ENCODE measurements at places on chromosomes 2 and 18. TPM values are rescaled to one million over a fixed set of nuclear protein-coding genes. Genes with fewer than 3 reads are reported as not detected.

Gene ERBB4
- total RNA-seq, result not detected

Gene PIEZO2
- not detected for total RNA-seq

- H3K27me3 ChIP-seq, result no peaks in the 10 kb centered on the region
- DNase-seq, result no peak
- H3K4me1 ChIP-seq, result peaks cover 11% of the 10 kb centered on the region
Measured at GRCh38 chr2:149002891-149003740, 35.4 kb upstream of the LYPD6B start.

- H3K4me1 ChIP-seq, result peaks cover 11% of the 10 kb centered on the region
- no peak overlapping the region for H3K4me3 ChIP-seq
- DNase-seq, result no peak
- no peaks in the 10 kb centered on the region for H3K36me3 ChIP-seq
- peaks cover 8% of the 10 kb centered on the region for H3K27me3 ChIP-seq
Measured at GRCh38 chr18:289026-289425, 21.2 kb upstream of the THOC1 start.

GRCh38 chr2:34001557-34001956, 402.5 kb upstream of the FAM98A start:
- no peak for DNase-seq
- H3K36me3 ChIP-seq, result no peaks in the 10 kb centered on the region
- H3K27me3 ChIP-seq, result no peaks in the 10 kb centered on the region
- H3K27ac ChIP-seq, result no peak overlapping the region

- H3K27ac ChIP-seq, result no peak overlapping the region
- no peak for DNase-seq
- H3K4me1 ChIP-seq, result peaks cover 3% of the 10 kb centered on the region
- H3K27me3 ChIP-seq, result no peaks in the 10 kb centered on the region
- no peak overlapping the region for H3K4me3 ChIP-seq
Measured at GRCh38 chr2:241692448-241692847, 5.8 kb upstream of the DTYMK start.

- H3K36me3 ChIP-seq, result peaks cover 41% of the 10 kb centered on the region
- H3K27ac ChIP-seq, result no peak overlapping the region
- H3K27me3 ChIP-seq, result no peaks in the 10 kb centered on the region
- no peak for DNase-seq
- no peak overlapping the region for H3K4me3 ChIP-seq
- peaks cover 40% of the 10 kb centered on the region for H3K4me1 ChIP-seq
Measured at GRCh38 chr2:240618776-240619175, 6.5 kb upstream of the GPR35 start.

- no peak overlapping the region for H3K4me3 ChIP-seq
- no peaks in the 10 kb centered on the region for H3K36me3 ChIP-seq
- H3K27me3 ChIP-seq, result no peaks in the 10 kb centered on the region
- H3K4me1 ChIP-seq, result no peaks in the 10 kb centered on the region
Measured at GRCh38 chr2:81872006-81872405, 1567.5 kb upstream of the LRRTM1 start.

DNA sequence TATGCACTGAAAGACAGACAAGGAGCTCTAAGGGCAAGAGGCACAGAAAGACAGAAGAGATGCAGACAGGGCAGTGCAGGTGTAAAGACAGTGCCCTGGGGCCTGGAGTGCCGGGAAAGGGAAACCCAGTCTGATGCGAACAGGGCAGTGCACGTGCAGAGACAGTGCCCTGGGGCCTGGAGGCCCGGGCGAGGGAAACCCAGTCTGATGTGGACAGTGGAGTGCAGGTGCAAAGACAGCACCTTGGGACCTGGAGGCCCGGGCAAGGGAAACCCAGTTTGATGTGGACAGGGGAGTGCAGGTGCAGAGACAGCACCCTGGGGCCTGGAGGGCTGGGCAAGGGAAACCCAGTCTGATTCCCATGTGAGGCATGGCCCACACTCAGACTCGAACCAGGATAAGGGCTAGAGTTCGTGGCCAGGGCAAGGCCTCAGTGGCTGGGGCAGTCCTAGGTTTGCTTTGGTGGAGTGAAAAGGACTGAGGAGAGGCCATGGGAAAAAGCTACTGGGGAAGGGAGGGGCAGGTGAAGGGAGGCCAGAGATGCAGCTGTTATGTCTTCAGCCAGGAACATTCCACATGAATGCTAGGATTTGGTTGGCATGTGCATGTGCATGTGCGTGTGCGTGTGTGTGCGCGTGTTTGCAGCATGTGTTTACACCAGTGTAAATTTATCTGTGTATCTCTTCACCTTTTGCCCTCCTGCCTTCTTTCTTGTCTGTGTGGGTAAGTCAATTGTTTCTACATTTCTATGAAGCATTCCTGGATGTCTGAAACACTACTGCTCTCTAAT, 39.1 kb upstream of the DNMT3A start:
- H3K27me3 ChIP-seq, result no peaks in the 10 kb centered on the region
- H3K4me3 ChIP-seq, result no peak overlapping the region
- no peak for DNase-seq
- peaks cover 32% of the 10 kb centered on the region for H3K4me1 ChIP-seq

Gene RTKN
- total RNA-seq, result 3.9 TPM

DNA sequence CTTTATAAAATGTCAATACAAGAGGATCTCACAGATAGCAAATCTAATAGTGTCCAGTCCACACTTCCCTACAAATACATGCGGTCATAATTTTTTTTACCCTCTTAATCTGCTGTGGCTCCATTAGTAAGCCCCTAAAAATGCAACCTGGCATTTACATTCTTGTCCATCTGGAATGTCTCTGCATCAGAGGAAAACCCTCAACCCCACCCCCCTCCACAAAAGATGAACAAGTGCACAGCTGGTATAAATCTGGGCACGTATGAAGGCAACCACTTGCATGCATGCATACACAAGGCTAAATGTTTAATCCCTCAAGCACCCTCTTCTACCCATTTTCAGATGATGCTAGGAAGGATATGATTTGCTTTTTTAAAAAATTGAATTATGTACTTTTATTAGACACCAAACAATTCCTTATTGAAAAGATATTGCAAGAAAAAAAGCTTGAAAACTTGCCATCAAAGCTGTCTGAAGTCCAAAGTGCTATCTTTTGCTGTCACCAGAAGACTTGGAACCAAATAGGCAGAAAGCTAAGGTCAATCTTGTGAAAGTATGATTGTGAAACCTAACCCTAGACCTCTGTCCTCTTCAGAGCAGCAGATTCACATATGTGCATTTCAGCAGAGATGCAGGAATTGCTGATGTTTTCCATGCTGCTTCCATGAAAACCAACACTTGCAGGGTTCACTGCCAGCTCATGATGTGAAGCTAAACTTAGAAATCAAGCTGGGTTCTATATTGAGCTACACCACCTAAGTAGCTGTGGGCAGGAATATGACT, 39.0 kb downstream of the IRS1 start:
- H3K27ac ChIP-seq, result no peak overlapping the region
- H3K4me3 ChIP-seq, result no peak overlapping the region
- peaks cover 20% of the 10 kb centered on the region for H3K27me3 ChIP-seq
- no peaks in the 10 kb centered on the region for H3K4me1 ChIP-seq
- H3K36me3 ChIP-seq, result no peaks in the 10 kb centered on the region

GRCh38 chr2:222651718-222652418, 4.0 kb downstream of the FARSB start:
- H3K4me1 ChIP-seq, result peaks cover 44% of the 10 kb centered on the region
- no peaks in the 10 kb centered on the region for H3K27me3 ChIP-seq
- H3K36me3 ChIP-seq, result peaks cover 47% of the 10 kb centered on the region
- DNase-seq, result no peak
- peak overlapping the region; percentile 11 for H3K27ac ChIP-seq
- no peak overlapping the region for H3K4me3 ChIP-seq

Gene MATN3
- total RNA-seq, result not detected

GRCh38 chr2:117917223-117917917, 96.5 kb downstream of the CCDC93 start:
- H3K36me3 ChIP-seq, result peaks cover 60% of the 10 kb centered on the region
- DNase-seq, result no peak
- no peaks in the 10 kb centered on the region for H3K4me1 ChIP-seq
- H3K27me3 ChIP-seq, result no peaks in the 10 kb centered on the region

- peaks cover 81% of the 10 kb centered on the region for H3K27me3 ChIP-seq
- no peak for DNase-seq
- no peaks in the 10 kb centered on the region for H3K36me3 ChIP-seq
- peak overlapping the region; percentile 32 for H3K4me3 ChIP-seq
Measured at GRCh38 chr2:218858671-218859555, 692 bp upstream of the WNT6 start.

GRCh38 chr2:233794128-233794658, 16.1 kb downstream of the MROH2A start:
- no peaks in the 10 kb centered on the region for H3K4me1 ChIP-seq
- no peak for DNase-seq
- no peak overlapping the region for H3K27ac ChIP-seq
- H3K36me3 ChIP-seq, result no peaks in the 10 kb centered on the region

DNA sequence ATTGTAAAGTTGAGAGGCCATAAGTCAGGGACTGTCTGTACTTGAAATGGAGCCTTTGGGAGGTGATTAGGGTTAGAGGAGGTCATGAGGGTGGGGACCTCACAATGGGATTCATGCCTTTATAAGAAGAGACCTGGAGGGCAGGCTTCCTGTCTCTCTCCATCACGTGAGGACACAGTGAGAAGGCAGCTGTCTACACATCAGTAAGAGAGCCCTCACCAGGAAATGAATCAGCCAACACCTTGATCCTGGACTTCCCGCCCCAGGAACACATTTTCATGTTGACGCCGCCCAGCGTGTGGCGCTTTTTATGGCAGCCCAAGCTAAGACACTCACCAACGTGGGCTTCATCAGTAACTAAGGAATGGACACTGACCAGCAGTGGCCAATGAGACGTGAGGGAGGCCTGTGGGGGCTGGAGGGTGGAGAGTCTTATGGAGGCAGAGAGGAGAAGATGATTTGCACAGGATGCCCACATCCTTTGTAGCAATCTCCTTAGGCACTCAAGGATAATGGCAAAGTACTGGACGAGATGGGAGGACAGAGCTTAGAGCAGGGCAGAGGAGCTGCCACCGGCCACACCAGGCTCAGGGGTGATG, 162.7 kb downstream of the EIPR1 start:
- peaks cover 39% of the 10 kb centered on the region for H3K36me3 ChIP-seq
- DNase-seq, result no peak
- H3K27me3 ChIP-seq, result no peaks in the 10 kb centered on the region
- no peak overlapping the region for H3K27ac ChIP-seq

- no peaks in the 10 kb centered on the region for H3K27me3 ChIP-seq
- no peaks in the 10 kb centered on the region for H3K4me1 ChIP-seq
- H3K36me3 ChIP-seq, result no peaks in the 10 kb centered on the region
- DNase-seq, result no peak
- no peak overlapping the region for H3K4me3 ChIP-seq
- no peak overlapping the region for H3K27ac ChIP-seq
Measured at GRCh38 chr18:69599377-69599776, 198.7 kb downstream of the DOK6 start.

DNA sequence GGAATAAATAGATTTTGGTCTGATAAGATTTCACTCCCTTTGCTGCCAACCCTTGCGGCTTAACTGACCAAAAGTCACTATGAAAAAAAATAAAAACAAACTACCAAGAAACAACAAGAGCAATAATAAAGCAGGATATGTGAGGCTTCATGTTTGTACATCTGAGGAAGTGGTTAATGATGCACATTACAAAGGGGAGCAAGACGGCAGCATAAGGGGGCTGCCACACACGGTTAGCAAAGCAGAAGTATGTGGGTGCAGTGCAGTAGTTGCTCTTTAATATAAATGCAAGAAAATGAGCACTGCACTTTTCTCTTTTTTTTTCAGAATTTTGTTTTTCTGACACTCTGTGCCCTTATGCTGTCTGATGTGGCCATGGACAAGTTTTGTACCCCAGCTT, 377.1 kb upstream of the CNTNAP5 start:
- no peak overlapping the region for H3K4me3 ChIP-seq
- no peaks in the 10 kb centered on the region for H3K36me3 ChIP-seq
- H3K4me1 ChIP-seq, result no peaks in the 10 kb centered on the region
- H3K27me3 ChIP-seq, result no peaks in the 10 kb centered on the region

DNA sequence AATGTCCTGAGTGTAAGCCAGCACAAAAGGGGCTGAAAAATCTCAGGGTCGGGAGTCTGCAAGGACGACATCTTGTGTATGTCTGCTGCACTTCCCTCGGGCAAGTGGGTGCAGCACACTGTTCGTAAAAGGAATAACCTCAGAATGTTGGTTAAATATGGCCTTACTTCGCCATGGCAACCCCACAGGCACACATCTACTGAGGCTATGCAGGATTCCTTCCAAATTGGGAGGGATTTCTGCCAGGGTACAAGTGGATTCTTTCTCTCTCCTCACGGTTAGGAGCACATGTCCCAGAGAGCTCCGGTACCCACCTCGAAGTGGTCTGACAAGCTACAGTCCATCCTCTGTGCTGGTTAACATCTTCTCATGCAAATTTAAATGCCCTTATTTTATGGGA, 277.7 kb upstream of the PXDN start:
- H3K4me1 ChIP-seq, result no peaks in the 10 kb centered on the region
- H3K36me3 ChIP-seq, result no peaks in the 10 kb centered on the region
- no peak overlapping the region for H3K27ac ChIP-seq
- DNase-seq, result no peak
- no peak overlapping the region for H3K4me3 ChIP-seq

DNA sequence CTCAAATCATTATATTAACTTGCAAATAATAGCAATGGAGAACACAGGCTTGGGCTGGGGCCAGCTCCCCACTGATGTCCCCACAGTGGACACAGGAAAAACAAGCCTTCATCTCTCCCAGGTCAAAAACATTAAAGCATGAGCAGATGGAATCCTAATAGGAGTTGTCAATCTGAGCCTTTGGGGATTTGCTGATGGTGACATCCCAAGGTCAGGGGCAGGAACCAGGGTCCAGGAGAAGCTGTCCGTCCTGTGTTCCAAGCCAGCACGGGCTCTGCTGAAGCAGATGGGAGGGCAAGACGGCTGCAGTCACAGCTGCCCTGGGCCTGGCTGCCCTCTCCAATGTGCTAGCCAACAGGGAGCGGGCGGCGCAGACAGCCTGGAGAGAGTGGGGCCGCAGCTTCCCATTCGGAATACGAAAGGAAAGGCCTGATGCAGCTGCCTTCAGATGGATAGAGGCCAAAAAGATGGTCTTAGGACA, 135.5 kb downstream of the NDUFA10 start:
- H3K4me1 ChIP-seq, result no peaks in the 10 kb centered on the region
- H3K27me3 ChIP-seq, result peaks cover 8% of the 10 kb centered on the region
- no peaks in the 10 kb centered on the region for H3K36me3 ChIP-seq
- no peak for DNase-seq

- no peak overlapping the region for H3K4me3 ChIP-seq
- no peaks in the 10 kb centered on the region for H3K36me3 ChIP-seq
- no peak overlapping the region for H3K27ac ChIP-seq
- peaks cover 2% of the 10 kb centered on the region for H3K4me1 ChIP-seq
- H3K27me3 ChIP-seq, result no peaks in the 10 kb centered on the region
- no peak for DNase-seq
Measured at GRCh38 chr18:12779043-12779442, 76.2 kb downstream of the PSMG2 start.

Gene LIMS3
- total RNA-seq, result not detected

GRCh38 chr2:46208766-46209165, 88.4 kb upstream of the EPAS1 start:
- H3K4me1 ChIP-seq, result peaks cover 14% of the 10 kb centered on the region
- H3K27ac ChIP-seq, result no peak overlapping the region

Data from activated T-helper 2 cell treated with anti-CD3 and anti-CD28 coated beads, Interferon-gamma antibody, Interleukin-2, Interleukin-4, amounts not matched to agents 10 μg/mL and 5 μg/mL and 100 μg/mL, durations not matched to agents 14 hours and 24 hours and 36 hours (primary cell).